ENCODE measurements at places on chromosomes 7 and 10. TPM values are rescaled to one million over a fixed set of nuclear protein-coding genes. Genes with fewer than 3 reads are reported as not detected.

DNA sequence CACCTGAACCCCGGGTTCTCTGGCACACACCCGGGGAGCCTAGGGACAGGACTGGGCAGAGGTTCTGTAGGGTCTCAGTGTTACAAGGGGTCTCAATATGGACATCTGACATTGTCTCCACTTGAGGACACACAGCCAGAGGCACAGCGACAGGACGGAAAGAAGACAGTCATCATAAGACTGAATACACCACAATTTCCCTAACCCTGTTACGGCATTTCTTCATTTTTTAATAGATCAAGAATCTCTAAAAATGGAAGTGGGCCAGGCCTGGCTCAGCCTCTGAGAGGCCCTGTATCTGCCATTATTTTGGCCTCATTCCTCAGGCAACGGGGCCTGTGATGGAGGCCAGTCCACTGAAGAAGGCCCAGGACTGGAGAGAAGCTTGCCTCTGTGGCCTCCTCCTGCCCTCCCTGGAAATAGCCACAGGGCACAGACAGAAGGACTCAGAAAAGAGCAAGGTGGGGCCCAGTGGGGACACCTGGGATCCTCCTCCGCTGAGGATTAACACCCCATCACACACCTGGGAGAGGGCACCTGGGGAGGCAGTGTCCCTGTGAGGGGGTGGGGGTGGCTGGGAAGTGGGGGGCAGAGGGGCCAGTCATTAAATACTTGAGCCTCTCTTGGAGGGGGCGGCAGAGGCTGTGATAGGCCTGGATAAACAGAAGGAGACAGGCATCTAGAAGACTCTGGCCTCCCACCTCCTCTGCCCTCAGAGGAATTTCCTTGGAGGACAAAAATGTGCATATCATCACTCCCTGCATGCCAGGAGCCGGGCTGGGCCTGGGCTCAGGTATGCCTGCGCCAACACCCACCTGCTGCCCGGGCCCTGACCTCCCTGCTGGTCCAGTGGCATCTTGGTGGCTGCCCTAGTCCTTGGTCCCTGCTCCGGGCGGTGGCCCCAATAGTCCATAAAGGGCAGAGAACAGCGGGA, 8.0 kb downstream of the SPOCK2 start:
- H3K27ac ChIP-seq, result peak overlapping the region; percentile 40
- no peaks in the 10 kb centered on the region for H3K27me3 ChIP-seq
- DNase-seq, result no peak
- H3K36me3 ChIP-seq, result peaks cover 72% of the 10 kb centered on the region
- H3K4me1 ChIP-seq, result peaks cover 82% of the 10 kb centered on the region

DNA sequence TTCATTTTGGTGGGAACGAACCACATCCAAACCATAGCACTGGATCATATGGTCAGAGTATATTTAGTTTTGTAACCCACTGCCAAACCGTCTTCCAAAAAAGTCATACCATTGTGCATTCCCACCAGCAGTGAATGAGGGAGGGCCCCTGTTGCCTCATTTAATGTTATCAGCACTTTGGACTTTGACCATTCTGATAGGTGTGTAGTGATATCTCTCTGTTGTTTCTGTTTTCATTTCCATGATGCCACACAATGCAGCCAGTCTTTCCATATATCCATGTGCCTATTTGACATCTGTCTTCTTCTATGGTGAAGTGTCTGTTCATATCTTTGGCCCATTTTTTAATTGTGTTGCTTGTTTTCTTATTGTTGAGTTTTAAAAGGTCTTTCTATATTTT, 105.0 kb upstream of the PPP2R2D start:
- no peak overlapping the region for H3K4me3 ChIP-seq
- no peak overlapping the region for H3K27ac ChIP-seq
- DNase-seq, result no peak
- no peaks in the 10 kb centered on the region for H3K4me1 ChIP-seq
- no peaks in the 10 kb centered on the region for H3K36me3 ChIP-seq

GRCh38 chr10:60021361-60021760, 115.0 kb upstream of the CCDC6 start:
- no peak overlapping the region for H3K4me3 ChIP-seq
- H3K36me3 ChIP-seq, result no peaks in the 10 kb centered on the region
- no peaks in the 10 kb centered on the region for H3K4me1 ChIP-seq
- no peak overlapping the region for H3K27ac ChIP-seq
- DNase-seq, result no peak

DNA sequence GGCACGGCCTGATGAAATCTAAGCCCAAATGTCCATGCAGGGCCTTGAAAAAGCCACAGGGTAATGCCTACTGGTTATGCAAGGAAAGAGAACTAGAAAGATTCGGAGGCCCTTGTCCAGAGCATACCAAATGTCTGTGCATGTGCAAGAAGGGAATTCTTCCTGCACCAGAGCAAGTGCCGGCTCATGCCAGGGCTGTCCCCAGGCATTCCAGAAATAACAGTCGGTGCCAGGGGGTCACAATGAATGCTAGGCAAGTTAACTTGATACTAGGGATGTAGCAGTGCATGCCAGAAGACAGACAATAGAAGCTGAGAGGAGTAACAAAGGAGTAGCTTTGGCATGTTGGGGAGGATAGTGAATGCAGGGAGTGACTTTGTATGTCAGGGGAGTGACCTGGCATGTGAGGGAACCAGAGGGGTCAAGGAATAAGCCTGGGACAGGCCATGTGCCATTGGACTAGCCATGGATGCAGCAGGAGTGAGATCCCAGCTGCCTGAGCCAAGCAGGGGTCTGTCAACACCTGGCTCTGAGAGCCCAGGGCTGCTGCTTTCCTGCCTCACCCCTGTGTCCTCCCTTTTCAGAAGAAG, 119.5 kb upstream of the UNC5B start:
- no peak overlapping the region for H3K27ac ChIP-seq
- no peak overlapping the region for H3K4me3 ChIP-seq
- H3K4me1 ChIP-seq, result peaks cover 3% of the 10 kb centered on the region
- H3K36me3 ChIP-seq, result no peaks in the 10 kb centered on the region
- peaks cover 12% of the 10 kb centered on the region for H3K27me3 ChIP-seq

DNA sequence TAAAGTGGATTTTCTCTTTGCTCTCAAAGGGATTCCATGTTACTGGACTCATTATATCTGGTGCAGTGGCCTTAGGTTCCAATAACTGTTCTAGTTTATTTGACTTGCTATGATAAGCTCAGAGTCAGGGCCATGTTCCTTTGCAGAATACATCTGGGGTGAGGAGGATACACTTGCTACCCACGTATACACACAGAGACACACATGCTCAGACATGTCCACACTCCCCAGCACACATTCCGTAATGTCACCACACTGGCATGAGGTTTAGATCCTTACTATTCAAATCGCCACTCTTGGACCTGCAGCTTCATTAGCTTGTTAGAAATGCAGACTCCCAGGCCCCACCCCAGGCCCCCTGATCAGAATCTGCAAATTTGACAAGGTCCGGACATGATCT, 195.3 kb downstream of the BMPER start:
- H3K36me3 ChIP-seq, result no peaks in the 10 kb centered on the region
- no peaks in the 10 kb centered on the region for H3K27me3 ChIP-seq
- no peaks in the 10 kb centered on the region for H3K4me1 ChIP-seq
- H3K27ac ChIP-seq, result no peak overlapping the region

Gene NKX1-2
- total RNA-seq, result not detected

Gene TMEM273
- 98.2 TPM for total RNA-seq

Measured in activated CD4-positive, alpha-beta memory T cell treated with anti-CD3 and anti-CD28 coated beads, Interleukin-2, amount 10 ng/mL, durations not matched to agents 7 days and 5 days (primary cell).